RWPE2 (cell line): ENCODE measurements at places on chromosomes 1 and 21.

DNA sequence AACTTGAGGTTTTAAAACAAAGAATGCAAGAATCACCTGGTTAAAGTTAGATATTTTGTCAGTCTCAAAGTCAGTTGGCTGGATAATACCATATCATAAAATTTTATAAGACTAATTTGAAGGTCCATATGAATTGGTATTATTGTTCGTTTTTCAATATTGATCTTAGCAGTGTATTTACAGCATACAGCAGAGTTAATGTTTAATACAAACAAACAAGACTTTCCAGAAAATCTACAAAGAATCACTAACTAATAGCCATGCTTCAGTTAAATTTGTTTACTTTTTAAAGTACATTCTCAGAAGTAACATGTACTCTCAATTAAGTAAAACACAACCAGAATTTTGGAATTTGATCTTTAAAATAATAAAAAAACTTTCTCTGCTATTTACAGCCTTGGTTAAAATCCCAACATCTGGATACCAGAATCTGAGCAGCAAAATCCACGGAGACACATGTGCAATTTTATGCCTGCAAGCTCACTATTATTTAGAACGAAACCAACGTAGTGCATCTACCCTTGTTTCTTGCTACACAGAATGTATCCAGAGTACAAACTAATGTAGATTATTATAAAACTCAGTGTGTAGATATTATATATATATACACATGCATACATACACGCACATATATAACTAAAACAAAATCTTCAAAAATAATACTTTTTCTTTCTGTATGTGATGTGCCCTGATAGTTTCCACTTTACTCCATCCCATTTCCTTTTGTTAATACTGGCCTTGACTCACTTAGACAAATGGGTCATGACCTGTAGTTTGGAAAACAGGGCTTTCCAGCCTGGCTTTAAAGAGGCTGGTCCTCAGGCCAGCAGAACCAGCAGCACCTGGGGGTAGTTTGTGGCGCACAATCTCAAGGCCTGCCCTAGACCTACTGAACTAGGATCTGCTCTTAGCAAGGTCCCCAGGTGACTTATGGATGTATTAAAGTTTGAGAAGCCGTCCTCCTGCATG is 63.6 kb upstream of the ERG start:
- no peaks in the 10 kb centered on the region for H3K36me3 ChIP-seq
- no peaks in the 10 kb centered on the region for H3K4me1 ChIP-seq
- no peak overlapping the region for H3K27ac ChIP-seq
- H3K27me3 ChIP-seq = no peaks in the 10 kb centered on the region

- no peak overlapping the region for H3K4me3 ChIP-seq
- no peak overlapping the region for H3K27ac ChIP-seq
- H3K27me3 ChIP-seq = no peaks in the 10 kb centered on the region
- no peak for DNase-seq
- peaks cover 8% of the 10 kb centered on the region for H3K4me1 ChIP-seq
Observed at GRCh38 chr1:243474136-243474881, 218.5 kb downstream of the SDCCAG8 start.

DNA sequence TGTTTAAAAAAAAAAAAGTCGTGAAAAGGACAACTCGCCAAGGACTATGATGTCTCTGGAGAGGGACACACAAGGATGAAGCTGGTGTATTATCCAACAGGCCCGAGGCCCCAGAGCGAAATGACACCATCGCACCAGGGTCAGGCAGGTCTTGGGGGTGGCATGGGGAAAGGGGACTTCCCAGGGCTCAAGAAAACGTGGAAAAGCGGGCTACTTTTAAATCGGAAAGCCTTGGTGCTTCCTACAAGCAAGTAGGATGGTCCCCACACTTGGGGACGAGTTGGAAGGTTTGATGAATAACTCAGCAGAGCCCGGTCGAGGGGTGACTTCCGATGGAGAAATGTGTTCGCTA is 505 bp upstream of the GNPAT start:
- peaks cover 5% of the 10 kb centered on the region for H3K4me1 ChIP-seq
- no peaks in the 10 kb centered on the region for H3K27me3 ChIP-seq
- no peak for DNase-seq
- peaks cover 11% of the 10 kb centered on the region; the same call in 1 of the 2 replicates for H3K36me3 ChIP-seq
- peak overlapping the region; percentile 44 for H3K27ac ChIP-seq
- peak overlapping the region; percentile 85 for H3K4me3 ChIP-seq

DNA sequence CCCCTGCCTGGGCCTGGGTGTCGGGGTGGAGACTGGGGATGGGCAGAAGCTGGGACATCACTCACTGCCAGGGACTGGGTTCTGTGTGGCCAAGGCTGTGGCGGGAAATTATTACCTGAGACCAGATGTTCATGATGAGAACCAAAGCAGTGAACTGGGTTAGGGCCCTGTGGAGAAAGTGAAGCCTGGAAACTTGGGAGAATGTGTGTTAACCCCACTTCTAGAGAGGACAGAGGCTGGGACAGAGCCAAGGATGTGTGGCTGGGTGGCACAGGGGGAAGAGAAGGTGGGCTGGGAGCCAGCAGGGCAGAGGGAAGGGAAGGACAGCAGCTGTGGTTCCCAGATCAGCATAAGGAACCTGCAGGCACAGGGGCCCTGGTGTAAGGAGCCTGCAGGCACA is 31.3 kb downstream of the CNIH3 start:
- DNase-seq = no peak
- no peak overlapping the region for H3K27ac ChIP-seq
- H3K4me1 ChIP-seq = peaks cover 8% of the 10 kb centered on the region
- H3K27me3 ChIP-seq = no peaks in the 10 kb centered on the region
- H3K36me3 ChIP-seq = no peaks in the 10 kb centered on the region

- no peak for DNase-seq
- H3K36me3 ChIP-seq = no peaks in the 10 kb centered on the region
- H3K27ac ChIP-seq = no peak overlapping the region
- H3K4me3 ChIP-seq = peak overlapping the region; percentile 39
- H3K27me3 ChIP-seq = peaks cover 92% of the 10 kb centered on the region
- H3K4me1 ChIP-seq = no peaks in the 10 kb centered on the region
Observed at GRCh38 chr1:180230791-180231505, 884 bp downstream of the LHX4 start.

GRCh38 chr1:246901874-246902273 is 29.9 kb downstream of the AHCTF1 start:
- H3K27ac ChIP-seq = no peak overlapping the region
- no peaks in the 10 kb centered on the region for H3K4me1 ChIP-seq
- H3K36me3 ChIP-seq = peaks cover 91% of the 10 kb centered on the region
- H3K27me3 ChIP-seq = no peaks in the 10 kb centered on the region
- no peak for DNase-seq

DNA sequence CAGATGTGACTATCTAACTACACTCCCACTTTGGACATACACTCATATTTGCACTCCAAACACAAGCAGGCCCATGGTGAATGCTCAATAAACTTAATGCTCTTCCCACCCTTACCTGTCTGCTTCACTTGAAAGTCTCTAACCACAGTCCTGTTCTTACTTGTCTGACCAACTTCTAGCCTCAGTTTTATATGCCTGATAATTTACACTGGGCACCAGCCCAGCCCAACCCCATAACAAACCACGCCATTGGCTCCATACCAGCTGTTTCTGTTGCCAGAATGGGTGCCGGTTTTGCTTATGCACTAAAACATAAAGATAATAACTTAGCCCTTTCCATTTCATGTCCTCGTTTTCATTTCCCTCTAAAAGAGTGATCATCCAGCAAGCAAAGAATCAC is 395.4 kb downstream of the NTNG1 start:
- DNase-seq = no peak
- no peak overlapping the region for H3K4me3 ChIP-seq
- no peaks in the 10 kb centered on the region for H3K27me3 ChIP-seq
- peak overlapping the region; percentile 81 for H3K27ac ChIP-seq
- peaks cover 39% of the 10 kb centered on the region for H3K4me1 ChIP-seq
- no peaks in the 10 kb centered on the region for H3K36me3 ChIP-seq

GRCh38 chr21:36734367-36735200 is 35.7 kb downstream of the SIM2 start:
- peaks cover 54% of the 10 kb centered on the region for H3K36me3 ChIP-seq
- H3K4me1 ChIP-seq = no peaks in the 10 kb centered on the region
- H3K27ac ChIP-seq = no peak overlapping the region
- DNase-seq = no peak
- H3K27me3 ChIP-seq = no peaks in the 10 kb centered on the region
- no peak overlapping the region for H3K4me3 ChIP-seq

GRCh38 chr1:89453123-89453972 is 71.3 kb upstream of the LRRC8B start:
- no peak overlapping the region for H3K4me3 ChIP-seq
- H3K36me3 ChIP-seq = no peaks in the 10 kb centered on the region

DNA sequence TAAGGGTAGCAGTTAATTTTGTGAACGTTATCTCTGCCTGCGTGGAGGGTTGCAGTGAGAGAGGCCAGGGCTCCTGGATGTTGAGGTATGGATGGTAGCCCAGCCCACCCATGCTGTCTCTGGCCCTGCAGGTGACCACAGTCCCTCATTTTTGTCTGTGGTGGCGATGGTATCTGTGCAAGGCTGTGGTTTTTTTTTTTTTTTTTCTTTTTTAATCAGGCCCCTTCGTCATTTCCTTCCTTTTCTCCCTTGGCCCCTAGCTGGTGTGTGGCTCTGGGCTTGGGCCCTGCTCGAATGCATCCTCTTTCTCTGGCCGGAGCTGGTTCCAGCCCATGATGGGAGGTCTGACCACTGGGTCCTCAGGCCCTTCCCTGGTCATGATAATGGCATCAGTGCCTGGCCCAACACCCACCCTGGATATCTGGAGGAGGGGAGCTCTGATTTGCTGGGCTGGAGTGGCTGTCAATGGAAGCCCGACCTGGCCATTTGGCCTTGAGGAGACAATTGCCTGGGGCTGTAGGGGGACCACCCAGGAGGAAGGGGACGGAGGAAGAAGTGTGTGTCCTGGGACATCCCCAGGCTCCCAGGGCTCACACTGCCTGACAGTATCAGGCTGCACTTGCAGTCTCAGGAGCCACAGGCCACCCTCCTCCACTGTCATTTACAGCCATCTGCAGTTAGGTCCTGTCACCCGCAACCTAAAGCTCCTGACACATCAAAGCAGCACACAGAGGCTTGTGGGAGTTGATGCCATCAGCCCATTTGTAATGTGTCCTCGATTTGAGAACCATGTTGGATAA is 8.1 kb upstream of the RNF187 start:
- H3K4me1 ChIP-seq = no peaks in the 10 kb centered on the region
- no peak overlapping the region for H3K4me3 ChIP-seq
- DNase-seq = no peak
- no peak overlapping the region for H3K27ac ChIP-seq

- no peak for DNase-seq
- no peaks in the 10 kb centered on the region for H3K27me3 ChIP-seq
- H3K36me3 ChIP-seq = peaks cover 68% of the 10 kb centered on the region
- no peak overlapping the region for H3K27ac ChIP-seq
Observed at GRCh38 chr1:150469291-150469690, 17.9 kb upstream of the TARS2 start.

DNA sequence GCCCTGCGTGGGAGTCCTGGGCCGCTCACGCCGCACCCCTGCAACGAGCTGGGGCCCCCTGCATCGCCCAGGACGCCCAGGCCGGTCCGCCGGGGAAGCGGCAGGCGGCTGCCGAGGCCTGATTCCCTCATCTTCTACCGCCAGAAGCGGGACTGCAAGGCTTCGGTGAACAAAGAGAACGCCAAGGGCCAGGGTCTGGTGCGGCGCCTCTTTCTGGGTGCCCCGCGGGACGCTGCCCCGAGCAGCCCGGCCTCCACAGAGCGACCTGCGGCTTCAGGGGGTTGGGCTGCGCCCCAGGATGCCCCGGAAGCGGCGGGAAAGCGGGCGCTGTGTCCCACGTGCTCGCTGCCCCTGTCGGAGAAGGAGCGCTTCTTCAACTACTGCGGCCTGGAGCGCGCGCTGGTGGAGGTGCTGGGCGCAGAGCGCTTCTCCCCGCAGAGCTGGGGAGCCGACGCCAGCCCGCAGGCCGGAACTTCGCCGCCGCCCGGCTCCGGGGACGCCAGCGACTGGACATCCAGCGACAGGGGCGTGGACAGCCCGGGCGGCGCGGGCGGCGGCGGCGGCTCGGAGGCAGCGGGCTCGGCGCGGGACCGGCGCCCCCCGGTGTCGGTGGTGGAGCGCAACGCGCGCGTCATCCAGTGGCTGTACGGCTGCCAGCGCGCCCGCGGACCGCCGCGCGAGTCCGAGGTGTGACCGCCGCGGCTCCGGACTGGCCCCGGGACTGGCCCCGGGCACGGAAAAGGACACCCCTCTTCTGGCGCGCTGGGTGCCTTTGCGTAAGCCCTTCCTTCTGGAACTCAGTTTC is 2.7 kb downstream of the FAM110D start:
- H3K4me3 ChIP-seq = peak overlapping the region; percentile 35
- H3K27ac ChIP-seq = no peak overlapping the region
- no peaks in the 10 kb centered on the region for H3K36me3 ChIP-seq
- H3K4me1 ChIP-seq = peaks cover 2% of the 10 kb centered on the region
- no peak for DNase-seq

DNA sequence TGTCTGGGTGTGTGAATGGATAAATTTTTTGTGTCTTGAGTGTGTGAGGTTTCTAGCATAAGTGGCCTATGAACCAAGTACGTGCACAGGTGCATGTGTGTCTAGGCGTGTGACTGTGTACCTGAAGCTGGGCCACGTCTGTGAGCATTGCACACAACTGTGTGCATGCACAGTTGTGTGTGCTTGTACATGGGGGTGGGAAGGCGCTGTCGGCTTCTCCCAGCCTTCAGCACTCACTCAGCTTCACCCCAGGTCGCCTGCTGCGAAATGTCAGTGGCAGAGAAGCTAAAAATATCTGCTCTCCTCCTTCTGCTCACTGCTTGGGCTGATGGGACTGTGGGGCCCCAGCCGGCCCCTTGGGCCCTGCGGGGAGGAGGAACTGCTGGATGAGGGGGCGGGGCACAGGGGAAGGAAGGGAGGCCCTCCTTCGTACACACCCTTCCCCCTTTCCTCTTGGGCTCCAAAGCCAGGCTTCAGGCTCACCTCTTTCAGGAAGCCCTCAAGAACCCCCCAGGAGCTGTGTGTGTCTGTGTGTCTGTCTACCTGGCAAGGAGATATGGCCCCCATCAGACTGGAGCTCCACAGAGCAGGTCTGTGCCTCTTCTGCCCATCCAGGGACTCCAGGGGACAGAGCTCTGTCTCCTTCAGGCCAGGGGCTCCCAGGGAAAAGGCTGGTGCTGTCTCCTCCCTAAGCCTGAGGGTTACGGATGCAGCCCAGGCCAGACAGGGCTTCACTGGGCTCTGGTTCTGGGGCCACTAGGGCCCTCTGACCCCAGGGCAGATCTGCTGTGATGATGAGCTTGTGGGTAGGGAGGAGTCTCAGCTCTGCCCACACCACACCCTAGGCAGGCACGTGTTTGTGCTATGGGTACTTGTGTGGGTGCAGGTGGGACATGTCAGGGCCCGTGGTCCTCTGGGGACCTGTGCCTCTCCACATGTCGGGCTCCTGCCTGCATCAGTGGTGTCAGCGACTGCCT is 35.6 kb upstream of the WASF2 start:
- H3K27me3 ChIP-seq = no peaks in the 10 kb centered on the region
- H3K4me1 ChIP-seq = peaks cover 49% of the 10 kb centered on the region
- no peak overlapping the region for H3K4me3 ChIP-seq
- peak overlapping the region; percentile 77 for H3K27ac ChIP-seq
- DNase-seq = no peak
- H3K36me3 ChIP-seq = no peaks in the 10 kb centered on the region
